Heart left ventricle (tissue), 16 donors: ENCODE measurements at places on chromosomes 7 and 10.

DNA sequence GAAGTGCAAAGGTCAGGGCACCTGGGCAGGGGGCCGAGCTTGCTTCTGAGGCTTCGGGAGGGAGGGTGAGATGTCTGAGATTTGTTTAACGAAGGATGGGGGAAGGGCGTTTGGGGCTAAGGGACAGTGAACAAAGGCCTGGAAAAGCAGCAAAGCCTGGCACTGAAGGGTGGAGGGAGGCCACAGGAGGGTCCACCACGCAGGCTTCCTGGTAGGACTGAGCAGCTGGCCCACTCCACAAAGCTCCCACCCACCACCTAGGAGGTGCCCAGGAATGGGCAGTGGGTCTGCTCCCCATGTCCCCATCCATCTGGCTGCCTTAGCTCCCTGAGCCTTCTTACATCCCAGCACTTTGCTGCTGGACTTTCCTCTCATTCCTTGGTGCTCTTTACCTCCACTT, 39.4 kb upstream of the CXCL12 start:
- no peak for DNase-seq

DNA sequence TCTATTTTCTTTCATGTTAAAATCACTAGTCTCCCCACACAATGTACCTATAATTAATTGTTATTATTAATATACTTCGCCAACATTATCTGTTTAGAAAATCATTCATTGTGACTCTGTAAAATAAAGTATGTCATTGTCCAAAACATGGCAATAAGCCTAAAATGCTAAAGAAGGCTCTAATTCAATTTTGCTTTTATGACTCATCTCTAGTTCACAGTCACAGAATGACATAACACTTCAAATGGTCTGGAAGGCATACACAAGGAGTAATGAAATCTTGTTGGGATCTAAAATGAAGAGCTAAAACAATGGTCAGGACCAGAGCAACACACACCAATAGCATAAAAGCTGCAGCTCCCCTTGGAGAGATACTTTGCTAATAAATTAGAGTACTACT, 505.8 kb downstream of the GPAM start:
- no peak for DNase-seq

DNA sequence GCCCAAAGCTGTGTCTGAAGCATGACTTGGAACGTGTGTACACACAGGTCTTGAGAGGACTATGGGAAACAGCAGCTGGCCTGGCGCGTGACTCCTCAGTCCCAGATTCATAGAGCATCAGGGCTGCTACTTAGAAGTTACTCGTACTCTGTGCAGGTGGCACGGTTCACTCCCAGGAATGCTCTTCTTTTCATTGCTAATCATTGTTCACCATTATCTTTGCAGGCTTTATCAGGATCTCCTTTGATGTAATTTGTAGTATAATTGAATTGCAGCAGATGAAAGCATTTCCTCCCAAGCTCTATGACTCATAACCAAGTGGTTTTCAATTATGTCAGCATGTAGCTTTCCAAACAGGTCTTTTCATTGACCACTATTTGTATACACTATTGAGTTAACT, 938.9 kb downstream of the NRG3 start:
- DNase-seq, result no peak

DNA sequence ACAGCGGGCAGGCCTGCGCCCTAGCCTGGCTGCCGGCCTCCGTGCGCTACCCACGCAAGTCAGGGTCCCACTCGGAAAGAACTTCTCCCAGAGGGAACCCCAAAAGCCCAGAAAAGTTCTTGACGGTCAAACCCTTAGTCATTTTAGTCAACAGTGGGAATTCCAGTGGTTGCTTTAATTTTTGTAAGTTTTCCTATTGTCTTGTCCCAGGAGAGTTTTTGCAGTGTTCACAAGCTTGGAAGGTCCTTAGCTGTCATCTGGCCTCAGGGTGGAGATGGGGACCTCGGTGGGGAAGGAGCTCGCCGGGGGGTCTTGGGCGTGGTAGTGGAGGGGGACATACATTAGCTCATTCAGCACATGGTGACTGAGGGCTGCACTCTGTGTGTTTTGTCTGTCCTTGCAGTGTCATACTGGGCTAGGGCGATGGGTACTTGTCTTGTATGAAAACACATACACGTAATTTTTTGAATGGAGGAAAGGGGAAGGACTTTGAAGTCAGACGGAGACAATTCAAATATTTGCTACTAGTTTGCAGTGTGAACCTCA, 736 bp downstream of the MINDY4 start:
- no peak for DNase-seq

- no peak for DNase-seq
Measured at GRCh38 chr10:51532044-51532443, 167.4 kb downstream of the CSTF2T start.

DNA sequence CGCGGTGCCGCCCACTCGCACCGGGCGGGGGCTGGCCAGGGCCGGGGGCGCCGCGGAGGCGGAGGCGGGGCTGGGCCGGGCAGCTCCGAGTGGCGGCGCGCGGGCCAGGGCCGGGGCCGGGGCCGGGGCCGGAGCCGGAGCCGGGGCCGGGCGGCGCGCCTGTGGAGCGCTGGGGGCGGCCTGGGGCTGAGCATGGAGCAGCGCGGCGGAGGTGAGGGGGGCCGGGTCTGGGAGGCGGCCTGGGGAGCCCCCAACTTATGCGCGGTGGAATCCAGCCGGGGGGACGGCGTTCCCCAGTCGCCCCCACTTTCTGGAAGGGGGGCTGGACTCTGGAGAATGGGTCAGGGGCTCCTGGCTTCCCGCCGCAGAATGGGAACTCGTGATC, at the start of gene LZTS2:
Gene LZTS2, plus strand, starts transcription at position 67 of the 385 bp plus-strand sequence. CDS start 2,731 bp downstream, outside the sequence.
- no peak for DNase-seq

GRCh38 chr10:95605163-95605562, 44.0 kb upstream of the SORBS1 start:
- DNase-seq, result peak; percentile 35

GRCh38 chr7:46486256-46487206, 565.5 kb upstream of the IGFBP3 start:
- DNase-seq, result no peak

GRCh38 chr10:21452203-21452602, 73.3 kb downstream of the SKIDA1 start:
- DNase-seq, result no peak

GRCh38 chr10:102775935-102776669, 32.4 kb downstream of the WBP1L start:
- DNase-seq, result peak; percentile 94

- no peak for DNase-seq
Measured at GRCh38 chr7:72281308-72281707, 130.8 kb downstream of the CALN1 start.

DNA sequence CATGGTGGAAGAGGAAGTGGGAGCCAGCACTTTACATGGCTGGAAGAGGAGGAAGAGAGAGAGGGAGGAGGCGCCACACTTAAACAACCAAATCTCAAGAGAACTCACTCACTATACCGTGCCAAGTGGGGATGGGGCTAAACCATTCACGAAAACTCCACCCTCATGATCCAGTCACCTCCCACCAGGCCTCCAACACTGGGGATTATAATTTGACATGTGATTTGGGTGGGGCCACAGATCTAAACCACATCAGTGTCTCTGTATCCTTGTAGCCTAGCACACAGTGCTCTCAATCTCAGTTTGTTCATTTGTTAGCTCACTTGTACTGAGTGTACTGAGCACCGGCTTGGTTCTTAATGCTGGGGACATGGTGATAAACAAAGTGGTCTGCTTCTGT, 228.3 kb downstream of the BUB3 start:
- no peak for DNase-seq

GRCh38 chr7:3292694-3293093, 8.4 kb upstream of the SDK1 start:
- DNase-seq, result no peak

- DNase-seq, result no peak
Measured at GRCh38 chr7:96200740-96201139, 121.2 kb downstream of the SLC25A13 start.

GRCh38 chr7:86469680-86470295, 173.9 kb upstream of the GRM3 start:
- DNase-seq, result no peak

DNA sequence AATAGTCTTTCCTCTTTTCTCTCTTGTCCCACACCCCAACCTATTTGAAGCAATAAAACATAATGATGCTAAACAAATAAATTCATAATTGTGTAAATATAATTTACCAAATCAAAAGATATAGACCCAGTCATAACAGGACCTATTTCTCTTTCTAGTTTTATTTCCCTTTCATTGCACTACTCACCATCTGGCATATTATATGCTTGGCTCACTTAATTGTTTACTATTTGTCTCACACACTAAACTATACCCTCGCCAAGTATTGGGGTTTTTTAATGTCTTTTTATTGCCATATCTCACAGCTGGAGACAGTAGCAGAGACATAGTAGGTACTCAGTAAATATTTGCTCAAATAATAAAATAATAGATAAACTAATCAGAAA, 597.5 kb upstream of the PCDH15 start:
- DNase-seq, result no peak

GRCh38 chr10:121813211-121813815, 114.5 kb downstream of the ATE1 start:
- DNase-seq, result no peak

DNA sequence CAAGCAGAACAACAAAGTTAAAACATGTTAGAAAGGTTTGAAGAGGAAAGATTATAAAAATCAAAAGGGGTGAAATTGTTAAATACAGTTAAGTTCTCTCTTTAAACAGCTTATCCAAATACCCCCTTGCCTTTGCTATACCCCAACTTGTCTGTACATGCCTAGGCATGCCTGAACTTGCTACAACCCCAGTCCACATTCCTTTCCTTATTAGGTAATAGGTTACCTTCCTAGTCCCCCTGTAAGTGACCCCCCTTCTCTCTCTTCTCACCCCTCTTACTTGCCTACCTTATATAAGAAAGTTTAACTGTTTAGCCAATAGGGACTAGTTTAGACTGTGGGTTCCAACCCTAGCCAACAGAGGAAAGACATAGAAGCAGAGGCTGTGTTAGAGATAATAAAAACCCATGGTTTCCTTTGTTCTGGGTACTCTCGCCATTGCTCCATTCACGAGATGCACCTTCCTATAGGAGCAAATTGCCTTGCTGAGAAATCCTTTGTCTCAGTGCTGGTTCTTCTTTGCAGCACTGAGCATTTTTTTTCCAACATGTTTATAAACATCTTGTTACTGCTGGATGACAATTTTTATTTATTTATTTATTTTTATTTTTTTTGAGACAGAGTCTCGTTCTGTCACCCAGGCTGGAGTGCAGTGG, 282.2 kb upstream of the GALNT17 start:
- no peak for DNase-seq

GRCh38 chr7:134891696-134892678, 94.3 kb upstream of the AGBL3 start:
- no peak for DNase-seq

- no peak for DNase-seq
Measured at GRCh38 chr7:128378637-128379036, 17.1 kb upstream of the PRRT4 start.

DNA sequence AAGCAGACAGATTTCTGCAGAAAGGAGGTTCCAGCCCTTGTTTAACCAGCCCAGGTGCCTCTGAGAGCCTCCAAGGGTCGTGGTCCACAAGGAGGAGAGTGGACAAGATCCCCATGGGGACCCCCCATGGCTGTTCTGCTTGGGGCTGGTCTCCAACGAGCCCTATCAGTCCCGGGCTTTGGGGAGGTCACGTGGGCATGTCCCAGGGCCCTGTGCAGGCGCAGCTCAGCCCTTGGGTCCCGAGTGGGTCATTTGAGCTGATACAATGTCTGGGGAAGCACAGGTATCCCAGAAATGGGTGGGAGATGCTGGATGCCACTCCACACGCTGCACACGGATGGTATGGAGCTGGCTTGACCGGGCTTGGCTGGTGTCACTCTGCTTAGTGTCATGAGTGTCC, 57.8 kb downstream of the NPTX2 start:
- no peak for DNase-seq

DNA sequence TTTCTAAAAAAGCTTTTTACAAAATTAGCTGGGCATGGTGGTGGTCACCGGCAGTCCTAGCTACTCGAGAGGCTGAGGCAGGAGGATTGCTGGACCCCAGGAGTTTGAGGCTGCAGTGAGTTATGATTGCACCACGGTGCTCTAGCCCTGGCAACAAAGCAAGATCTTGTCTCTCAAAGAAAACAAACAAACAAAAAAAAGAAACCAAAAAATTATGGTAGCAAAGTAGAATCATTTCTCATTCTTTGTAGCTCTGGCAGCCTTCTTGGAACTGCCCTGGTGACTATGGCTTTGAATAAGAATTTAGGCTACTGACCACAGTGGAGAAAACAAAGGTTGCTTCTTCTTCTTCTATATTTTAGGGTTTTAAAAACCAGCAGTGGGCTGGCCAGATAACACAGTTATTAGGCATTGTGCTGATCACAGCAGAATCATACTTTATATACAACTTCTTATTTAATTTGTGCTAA, 41.9 kb upstream of the PRKAR2B start:
- DNase-seq, result no peak

- no peak for DNase-seq
Measured at GRCh38 chr7:127940381-127941160, 90.7 kb downstream of the LRRC4 start.

- DNase-seq, result no peak
Measured at GRCh38 chr10:73959484-73960243, 38.3 kb upstream of the VCL start.

- no peak for DNase-seq
Measured at GRCh38 chr10:77321838-77322237, 315.8 kb downstream of the KCNMA1 start.

DNA sequence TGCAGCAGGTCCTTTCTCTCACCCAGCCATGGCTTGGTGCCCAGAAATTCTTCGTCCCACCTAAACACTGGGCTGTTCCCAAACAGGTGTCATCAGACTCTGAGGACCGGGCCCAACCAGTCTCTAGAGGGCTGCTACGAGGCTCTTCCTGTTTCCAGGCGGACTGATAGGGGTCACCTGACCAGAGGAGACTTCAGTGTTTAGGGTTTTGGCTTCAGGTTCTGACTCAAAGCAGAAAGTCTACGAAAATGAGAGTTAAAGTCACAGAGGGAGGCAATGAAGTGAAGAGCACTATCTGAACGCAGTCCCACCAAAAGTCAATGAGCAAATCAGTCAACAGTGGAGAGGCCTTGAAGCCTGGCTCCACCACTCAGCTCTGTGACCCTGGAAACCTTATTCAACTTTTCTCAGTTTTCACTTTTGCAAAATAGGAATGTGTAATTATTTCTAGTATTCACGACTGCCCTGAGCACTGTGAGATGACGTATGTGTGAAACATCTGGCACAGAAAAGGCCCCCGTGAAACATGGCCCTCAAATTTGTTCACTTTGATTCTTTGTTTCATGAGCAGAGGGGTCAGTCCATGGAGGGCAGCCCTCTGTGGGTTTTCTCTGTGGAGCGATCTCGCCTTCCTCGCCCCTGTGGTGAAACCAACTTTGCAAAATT, 189.9 kb upstream of the PDE1C start:
- no peak for DNase-seq
